ENCODE measurements at places on chromosomes 7 and 10.

DNA sequence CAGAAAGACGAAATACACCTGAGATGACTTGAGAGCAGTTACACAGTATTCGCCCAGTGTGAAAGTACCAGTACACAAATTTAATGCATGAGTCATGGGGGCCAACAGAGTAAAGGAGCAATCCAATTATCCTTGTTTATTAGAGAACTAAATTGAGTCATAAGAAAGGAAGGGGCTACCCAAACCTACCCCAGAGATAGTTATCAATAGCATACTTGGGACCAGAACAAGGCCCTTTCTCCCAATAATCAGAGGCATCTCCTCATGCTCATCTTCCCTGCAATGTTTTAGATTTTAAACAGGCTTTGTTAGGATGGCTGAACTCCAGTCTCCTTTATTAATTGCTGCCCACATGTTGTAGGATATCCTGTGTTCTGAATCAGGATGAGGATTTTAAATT lies 239.7 kb upstream of the LRGUK start:
- DNase-seq, result no peak

GRCh38 chr10:103663802-103664201 lies 170.3 kb downstream of the NEURL1 start:
- DNase-seq, result no peak

DNA sequence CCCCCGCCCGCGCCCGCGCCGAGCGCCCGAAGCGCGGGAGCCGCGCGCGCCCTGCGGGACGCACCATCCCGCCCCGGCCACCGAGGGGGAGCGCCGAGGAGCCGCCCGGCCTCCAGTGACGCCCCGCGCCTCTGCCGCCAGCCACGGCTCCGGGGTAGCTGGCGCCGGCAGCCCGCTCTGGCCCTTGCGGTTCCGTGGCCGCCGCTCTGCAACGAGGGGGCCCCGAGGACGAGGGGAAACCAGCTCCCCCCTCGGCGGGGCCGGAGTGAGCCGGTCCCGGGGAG lies at the start of gene PAXIP1:
Gene PAXIP1, minus strand, starts transcription at position 33 of the 284 bp plus-strand sequence. CDS start 195 bp downstream, outside the sequence.
- peak; percentile 68 for DNase-seq

DNA sequence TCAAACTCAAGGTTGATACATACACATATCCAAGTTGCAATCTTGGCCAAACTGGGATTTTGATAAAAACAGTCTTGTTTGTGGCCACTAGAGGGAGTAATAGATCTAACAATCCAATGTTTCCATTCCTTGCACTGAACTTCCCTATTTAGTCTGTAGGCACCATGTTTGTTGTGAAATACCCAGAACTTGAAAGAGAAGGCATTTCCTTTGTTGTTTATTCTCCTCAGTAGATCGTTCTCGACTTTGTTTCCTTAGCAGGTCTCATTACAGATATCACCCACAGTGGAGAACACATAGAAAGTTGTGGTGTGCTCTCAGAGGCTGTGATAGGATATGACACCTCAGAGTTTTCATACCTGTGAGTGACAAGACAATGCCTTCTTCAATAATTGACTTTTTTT lies 70.3 kb upstream of the MXI1 start:
- peak; percentile 1 for DNase-seq

DNA sequence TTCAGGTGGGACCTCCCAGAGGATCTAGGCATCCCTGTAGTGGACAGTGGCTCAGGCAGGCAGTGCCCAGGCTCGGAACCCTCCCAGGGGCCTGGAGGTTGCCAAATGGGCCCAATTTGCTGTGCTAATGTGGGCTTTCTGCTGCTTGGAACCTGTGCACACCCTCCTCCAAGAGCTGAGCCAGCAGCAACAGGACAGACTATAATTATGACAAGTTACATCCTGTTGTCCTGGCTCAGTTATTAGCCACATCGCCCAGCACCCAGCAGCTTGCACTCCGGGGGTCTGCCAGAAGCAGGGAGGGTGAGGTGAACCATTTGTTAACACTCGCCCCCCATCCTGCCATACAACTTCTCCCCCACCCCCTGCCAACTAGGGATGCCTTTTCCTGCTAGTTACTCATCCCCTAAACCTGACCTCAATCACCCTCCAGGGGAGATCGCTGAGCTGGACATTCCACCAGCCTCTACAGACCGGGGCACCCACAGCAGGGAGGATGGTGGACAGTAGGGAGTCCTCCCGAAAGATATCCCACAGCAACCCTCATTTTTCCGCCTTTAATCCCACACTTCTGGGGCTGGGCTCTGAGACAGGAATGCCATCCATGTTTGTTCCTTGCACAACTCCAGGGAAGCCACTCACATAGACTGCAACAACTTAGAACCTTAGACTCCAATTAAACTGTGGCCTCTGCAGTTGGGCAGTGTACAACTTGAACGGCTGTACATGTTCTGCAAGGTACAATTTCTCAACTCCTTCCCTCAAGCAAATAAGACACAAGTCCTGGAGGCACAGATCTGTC lies 7.9 kb upstream of the MYL10 start:
- no peak for DNase-seq

DNA sequence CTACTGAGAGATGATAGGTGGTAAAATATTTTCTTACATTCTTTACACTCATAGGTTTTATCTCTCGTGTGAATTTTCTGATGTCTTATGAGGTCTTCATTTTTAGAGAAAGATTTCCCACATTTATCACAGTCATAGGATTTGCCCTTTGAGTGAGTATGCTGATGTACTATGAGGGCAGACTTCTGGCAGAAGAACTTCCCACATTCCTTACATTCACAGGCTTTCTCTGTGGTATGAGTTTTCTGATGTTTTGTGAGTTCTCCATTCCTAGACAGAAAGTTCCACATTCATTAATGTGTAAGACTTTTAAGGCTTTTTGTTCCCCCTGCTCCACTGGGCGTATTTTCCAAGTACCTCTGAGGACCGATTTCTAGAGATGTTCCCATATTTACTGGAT lies 23.5 kb downstream of the ZNF25 start:
- DNase-seq, result no peak

DNA sequence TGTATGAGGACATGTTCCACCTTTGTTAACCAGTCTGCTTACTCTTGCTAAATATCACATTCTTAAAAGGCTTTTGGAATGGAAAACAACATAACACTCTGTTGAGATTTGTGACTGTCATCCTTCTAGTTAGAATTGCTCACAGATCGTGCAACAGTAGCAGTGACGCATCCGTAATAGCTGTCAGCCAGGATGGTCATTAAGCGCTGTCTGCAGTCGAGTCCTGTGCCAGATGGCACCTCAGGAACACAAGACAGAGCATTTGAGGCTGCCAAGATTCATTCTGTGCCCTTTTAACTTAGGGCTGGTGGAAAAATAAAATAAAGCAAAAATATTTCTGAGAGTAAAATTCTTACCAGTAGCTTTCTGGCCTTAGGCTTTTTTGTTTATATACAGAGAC lies 348.6 kb downstream of the ANKRD7 start:
- peak; percentile 83 for DNase-seq

DNA sequence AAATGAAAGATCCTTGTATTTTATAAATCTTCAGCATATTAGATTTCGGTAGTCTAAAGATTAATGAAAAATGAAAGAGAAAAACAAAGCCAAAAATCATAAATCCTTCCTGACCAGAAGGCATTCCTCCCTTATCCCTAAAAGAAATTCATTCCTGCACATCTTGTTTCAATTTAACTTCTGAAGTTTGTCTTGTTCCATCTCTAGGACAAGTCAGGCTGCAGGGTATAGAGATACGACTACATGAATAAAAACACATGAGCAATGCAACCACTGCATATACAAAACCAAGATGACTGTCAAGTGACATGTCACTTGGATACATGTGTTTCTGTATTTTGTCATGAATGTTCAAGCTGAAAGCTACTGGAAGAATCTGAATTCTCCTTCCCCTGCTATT lies 214.9 kb downstream of the JAZF1 start:
- no peak for DNase-seq

DNA sequence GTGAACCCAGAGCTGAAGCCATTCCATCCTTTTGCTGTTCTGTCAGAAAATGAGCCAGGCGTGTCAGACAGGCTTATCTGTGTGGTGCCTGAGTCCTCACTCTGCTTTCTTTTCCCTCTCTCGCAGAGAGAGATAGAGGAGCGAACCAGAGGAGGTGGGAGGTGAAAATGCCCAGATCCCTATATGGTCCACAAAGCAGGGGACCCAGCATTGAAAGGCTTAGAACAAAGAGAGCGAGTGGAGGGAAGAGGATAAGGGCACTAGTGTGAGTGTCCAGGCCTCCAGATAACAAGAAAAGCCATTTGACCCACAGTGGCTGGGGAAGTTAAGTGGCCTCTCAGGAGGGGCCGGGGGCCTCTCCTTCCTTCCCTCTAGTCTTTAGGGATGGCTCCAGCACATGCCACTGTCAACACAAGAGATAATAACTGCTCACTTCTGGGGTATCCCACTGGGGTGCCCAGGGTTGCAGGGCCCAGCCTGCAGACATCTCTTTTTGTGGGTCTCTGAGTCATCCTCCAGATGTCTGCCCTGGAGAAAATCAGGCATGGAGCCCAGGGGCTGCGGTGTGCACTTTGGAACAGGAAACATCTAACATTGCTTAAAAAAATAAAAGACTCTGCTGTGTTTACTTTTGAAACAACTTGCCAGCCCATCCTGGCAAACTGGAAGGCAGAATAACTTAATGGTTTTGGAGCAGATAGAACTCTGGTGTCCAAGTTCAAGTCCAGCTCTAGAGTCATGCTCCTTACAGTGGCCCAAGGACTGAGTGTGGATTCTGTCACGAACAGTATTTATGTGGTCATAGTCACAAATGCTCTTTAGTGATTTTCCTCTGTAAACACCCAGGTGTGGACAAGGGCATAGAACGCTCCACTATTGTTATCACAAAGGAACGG lies 189.5 kb downstream of the CXCL12 start:
- no peak for DNase-seq

GRCh38 chr7:130063036-130063435 lies 7.3 kb upstream of the KLHDC10 start:
- DNase-seq, result peak; percentile 65

DNA sequence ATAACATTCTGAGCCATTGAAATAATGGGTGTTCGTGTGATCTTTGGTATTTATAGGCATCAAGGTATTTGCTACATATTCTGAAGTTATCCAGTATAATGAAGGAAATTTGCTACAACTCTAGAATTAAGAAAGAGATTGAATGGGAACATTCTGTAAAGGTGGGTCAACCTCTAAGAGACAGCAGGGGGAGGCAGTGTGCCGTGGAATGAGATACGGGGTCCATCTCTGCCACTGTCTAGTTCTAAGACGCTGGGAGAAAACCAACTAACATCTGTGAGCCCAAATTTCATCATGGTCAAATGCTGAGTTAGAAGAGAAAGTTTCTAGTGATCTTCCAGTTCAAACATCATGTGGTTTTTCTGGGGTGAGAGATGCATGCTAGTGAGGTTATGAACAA lies 368.9 kb downstream of the SORCS1 start:
- DNase-seq, result no peak

- DNase-seq, result no peak
Observed at GRCh38 chr10:75495434-75496190, 64.2 kb downstream of the LRMDA start.

DNA sequence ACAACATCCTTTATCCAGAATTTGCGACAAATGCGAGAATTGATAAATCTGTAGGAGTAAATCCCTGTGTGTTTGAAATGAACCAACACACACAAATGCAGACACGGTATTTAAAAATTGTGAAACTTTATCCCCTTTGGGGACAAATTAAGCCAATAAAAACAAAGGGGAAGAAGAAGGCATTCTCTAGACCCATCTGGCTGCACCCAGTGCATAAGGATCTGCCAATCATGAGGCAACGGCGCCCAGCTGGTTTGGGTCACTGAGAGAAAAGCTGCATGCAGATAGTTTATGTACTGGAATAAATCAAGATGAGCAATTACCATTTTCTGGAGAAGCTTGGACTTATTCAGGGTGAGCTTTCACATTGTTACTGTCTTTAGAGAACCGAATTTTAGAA lies 45.7 kb downstream of the VAX1 start:
- no peak for DNase-seq

DNA sequence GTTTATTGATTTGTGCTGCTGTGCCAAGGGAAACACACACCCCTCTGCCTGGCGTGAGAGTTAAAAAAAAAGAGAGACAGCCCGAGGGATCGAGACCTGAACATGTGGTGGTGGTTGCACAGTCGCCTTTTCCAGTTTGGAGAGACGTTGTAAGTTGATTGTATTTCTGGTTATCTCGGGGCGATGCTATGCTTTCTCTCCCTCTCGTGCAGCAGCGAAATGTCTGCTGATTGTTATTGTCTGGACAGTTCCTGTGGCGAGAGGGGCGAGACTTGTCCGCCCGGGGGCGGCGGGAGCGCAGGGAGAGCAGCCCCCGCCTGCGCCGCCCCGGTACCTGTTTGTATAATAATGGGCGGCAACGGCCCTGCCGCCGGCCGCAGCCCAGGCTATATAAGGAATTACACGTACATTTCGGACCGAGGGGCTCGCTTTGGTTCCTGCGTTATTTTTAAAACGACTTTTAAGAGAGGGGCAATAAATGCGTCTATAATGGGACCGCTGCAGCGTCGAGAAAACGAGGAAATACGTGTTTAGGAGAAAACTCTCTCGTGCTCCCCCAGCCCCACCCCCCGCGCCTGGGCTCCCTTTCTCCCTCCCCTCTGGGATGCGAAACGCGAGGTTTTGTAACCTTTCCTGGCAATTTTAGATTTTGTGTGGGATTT lies 1.7 kb downstream of the ZEB1 start:
- DNase-seq, result peak; percentile 65

- no peak for DNase-seq
Observed at GRCh38 chr10:94069884-94070283, 76.2 kb downstream of the PLCE1 start.

DNA sequence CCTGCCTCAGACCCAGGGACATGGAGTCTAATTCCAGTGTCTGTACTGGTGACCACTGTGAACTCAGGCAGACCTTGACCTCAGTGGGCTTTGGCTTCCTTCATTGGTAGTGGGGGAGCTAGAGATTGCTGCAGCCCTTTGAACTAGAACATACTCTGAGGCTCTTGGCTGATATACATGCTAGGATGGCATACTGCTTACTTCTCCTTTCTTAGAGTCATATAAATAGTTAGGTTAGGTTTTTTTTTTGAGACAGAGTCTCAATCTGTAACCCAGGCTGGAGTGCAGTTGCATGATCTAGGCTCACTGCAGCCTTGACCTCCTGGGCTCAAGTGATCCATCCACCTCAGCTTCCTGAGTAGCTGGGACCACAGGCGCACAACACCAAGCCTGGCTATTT lies 49.7 kb downstream of the TMEM178B start:
- no peak for DNase-seq

GRCh38 chr10:34996843-34997242 lies 93.3 kb downstream of the CUL2 start:
- DNase-seq, result no peak

GRCh38 chr7:102974366-102975236 lies 61.8 kb downstream of the LRRC17 start:
- DNase-seq, result no peak

DNA sequence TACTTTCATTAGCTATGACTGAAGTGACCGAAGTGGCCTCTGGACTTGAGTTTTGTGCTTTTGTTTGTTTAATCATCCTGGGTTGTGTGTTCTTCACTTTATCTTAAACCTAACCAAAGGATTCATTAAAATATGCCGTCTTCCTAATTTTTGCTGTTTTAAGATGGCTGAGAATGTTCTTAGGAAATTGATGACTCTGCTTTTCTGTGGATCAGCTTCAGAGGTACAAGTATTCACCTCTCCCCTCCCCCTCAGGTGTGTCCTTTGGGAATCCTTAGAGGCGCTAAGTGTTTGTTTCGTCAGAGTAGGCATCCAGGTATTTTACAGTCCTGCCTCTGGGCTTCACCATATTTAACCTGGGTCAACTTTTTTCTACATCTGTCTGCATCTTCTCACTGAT lies 1.1 kb downstream of the CCDC126 start:
- no peak for DNase-seq

GRCh38 chr10:107899075-107899474 lies 734.6 kb upstream of the SORCS1 start:
- no peak for DNase-seq
